Natural killer cell (primary cell): ENCODE measurements at places on chromosomes 1 and 21. TPM values are rescaled to one million over a fixed set of nuclear protein-coding genes. Genes with fewer than 3 reads are reported as not detected.

DNA sequence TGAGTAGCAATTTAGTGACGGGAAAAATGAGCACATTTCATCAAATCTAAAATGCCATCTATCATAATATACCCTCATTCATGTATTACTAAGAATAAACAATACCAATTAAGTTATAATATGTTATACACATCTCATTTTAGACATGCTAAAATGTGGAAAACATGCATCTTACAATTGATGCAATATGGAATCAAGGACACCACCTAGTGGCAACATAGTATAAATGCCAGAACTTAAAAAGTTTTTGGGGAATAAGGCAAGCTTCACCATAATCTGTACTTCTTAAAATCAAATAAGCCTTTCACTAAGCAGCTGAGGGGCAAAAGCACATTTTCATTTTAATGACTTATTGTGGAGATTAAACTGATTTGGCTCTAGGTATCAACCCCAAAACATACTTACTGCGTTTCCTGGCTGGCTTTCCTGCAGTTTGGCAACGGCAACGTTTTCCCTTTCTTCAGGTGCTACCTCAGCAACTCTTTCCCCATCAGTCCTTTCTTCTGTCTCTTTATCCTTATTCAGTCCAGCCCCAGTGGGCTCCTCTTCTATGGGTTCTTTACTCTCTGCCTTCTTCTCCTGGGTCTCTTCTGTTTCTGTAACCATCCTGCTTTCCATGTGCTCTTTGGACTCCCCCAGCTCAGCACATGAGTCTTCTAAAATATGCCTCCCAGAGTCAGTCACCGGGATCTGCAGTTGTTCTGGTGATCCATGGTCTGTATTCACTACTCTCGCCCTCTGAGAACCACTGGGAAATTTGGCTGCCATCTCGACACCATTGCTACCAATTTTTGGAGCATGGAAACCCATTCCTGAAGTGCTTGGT lies 11.4 kb downstream of the SDE2 start:
- DNase-seq, result no peak

DNA sequence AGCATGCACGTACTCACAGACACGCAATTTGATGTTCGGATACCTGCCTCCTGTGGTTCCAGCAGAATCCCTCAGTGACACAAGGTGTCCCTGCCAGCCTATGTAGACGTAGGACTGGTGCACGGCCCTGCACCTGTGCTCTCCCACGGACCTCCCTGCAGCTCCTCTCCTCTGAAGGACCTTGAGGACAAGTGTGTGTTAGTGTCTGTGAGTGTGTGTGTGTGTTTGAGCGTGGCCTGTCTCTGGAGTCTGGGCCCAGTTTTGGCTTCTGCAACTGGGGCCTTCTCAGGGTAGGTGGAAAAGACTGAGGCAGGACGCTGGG lies 22.5 kb upstream of the DMBX1 start:
- DNase-seq, result no peak

DNA sequence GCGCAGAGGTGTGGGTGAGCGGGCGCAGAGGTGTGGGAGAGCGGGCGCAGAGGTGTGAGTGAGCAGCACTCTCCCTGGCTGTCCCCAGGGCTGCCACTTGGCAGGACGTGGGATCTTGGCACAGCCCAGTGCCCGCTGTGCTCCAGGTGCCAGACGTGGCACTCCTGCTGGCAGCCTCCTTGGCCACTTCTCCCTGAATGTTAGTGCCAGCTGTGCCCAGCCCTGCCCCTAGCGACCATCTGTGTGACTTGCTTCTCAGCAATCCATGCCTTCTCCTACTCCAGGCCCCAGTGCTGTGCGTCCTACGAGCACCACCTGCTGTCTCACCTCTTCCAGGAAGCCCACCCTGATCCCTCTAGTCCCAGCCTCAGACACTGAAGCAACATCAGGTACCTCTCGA lies 30.5 kb downstream of the KRTAP10-1 start:
- DNase-seq, result peak; percentile 12

DNA sequence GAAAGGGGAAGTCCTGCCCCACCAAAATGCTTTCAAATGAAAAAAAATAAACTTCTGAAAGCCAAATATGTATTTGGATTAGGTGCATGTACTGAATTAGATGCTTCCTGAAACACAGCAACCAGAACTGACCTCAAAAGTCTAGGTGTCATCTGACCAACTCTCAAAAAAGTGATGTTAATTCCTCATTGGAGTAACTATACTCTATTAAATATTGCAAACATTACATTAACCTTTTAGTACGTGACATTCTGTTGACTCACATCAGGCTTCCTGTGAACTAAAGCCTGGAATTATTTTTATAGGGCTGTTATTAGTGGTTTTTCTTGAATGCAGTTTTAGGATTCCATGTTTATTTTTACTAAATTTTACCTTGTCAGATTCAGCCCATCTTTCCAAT lies 73.5 kb downstream of the ASTN1 start:
- DNase-seq, result no peak

GRCh38 chr1:51877434-51878307 lies 856 bp downstream of the NRDC start:
- no peak for DNase-seq

- DNase-seq, result no peak
Measured at GRCh38 chr1:246278371-246278770, 228.7 kb downstream of the SMYD3 start.

DNA sequence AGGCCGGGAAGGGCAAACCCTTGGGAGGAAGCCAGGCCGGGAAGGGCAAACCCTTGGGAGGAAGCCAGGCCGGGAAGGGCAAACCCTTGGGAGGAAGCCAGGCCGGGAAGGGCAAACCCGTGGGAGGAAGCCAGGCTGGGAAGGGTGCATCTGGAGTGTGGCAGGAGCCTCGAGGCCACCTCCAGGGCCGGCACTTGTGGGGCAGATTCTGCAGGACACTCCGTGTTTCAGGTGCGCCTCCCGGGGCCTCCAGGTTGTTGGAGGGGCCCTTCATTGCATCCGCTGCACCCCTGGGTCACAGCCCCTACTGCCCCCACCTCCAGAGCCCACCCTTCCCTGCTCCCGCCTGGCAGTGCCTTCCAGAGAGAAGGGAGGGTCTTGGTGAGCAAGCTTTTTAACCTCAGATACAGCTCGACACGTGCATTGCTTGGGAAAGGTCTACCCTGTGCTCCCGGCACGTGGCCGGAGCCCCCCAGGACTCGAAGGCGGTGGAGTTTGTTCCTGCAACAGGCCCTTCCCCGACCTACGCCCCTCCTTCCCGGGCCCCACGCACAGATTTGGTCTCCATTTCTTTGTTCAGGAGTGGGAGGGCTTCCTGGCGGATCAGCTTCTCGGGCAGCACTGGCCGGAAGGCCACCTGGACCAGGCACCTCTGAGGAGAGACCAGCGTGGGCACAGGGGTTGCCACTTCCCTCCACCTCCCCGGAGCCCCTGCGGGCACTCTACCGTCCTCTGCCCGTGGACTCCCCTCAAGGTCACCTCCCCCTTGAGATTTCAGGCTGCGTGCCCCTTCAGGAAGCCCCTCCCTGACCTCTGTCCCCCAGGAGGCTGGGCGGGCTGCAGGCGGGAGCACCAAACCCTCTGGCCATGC lies 9.4 kb upstream of the TMEM52 start:
- DNase-seq, result no peak

GRCh38 chr1:81310250-81310649 lies 490.5 kb upstream of the ADGRL2 start:
- no peak for DNase-seq

GRCh38 chr1:220732137-220732536 lies 16.0 kb upstream of the MTARC2 start:
- no peak for DNase-seq

DNA sequence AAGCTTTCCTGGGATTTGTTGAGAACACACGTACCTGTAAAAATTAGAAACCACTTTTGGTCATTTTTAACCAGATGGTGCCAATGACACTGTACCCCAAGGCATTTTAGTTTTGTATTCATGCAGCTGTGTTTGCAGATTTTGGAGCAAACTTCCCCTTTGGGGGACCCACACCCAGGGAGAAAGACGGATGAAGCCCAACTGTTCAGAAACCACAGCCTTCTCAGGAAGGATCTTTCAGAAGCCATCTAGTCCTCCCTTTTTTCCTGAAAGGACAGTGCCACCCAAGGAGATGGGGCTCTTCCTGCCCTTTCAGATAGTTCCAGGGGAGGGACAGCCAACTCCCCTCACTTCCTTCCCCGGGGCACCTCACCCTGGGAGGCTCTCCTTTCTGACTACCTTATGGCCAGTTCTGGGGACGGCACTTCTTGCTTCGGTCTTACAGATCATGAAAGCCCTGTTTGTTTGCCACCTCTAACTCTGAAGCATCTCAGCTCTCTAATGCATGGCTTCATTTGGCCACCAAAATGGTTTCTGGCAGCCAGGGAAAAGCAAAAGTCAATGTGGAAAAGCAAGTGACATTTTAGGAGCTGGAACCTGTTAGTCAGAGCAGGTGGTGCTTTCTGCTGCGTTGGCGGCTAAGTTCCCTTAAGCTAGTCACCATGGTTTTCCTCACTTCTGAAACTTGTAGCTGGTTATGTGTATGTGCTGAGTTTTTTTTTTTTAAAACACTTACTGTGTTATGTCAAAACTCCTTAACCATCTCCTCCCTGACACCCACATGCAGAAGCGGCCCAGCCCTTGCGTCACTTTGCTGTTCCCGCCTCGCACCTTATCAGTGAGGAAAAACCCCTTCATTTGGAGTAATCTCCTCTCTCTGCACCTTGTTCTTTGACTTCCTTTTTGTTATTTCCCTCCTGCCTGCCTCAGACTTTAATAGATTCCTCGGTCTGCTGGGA lies 10.1 kb downstream of the TMCC2 start:
- no peak for DNase-seq

GRCh38 chr1:221440658-221441057 lies 301.2 kb downstream of the DUSP10 start:
- no peak for DNase-seq

GRCh38 chr1:168410464-168410863 lies 129.8 kb downstream of the TBX19 start:
- DNase-seq, result peak; percentile 73

DNA sequence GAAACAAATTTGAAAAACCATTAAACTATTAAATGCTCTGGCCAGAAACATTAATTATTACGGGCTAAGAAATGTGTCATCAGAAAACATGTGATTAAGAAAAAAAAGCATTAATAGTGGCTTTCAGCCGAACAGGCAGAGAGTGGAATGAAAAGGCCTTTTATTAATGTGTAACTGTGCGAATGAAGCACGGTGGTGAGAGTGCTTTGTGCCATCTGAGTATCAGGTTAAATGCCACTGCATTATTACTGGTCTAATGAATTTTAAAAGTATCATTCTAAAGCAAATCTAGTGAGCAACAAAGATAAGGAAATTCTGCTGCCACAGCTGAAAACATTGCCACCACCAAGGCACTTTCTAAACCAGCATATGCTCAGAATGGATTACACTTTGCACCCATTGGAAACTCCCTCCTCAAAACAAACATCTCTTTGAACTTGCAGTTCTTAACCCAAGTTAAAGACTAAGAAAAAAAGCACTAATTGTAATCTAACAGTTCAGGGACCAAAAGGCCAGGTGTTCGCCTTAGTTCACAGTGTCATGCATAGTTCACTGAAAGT lies 30.0 kb upstream of the SSX2IP start:
- no peak for DNase-seq

- DNase-seq, result no peak
Measured at GRCh38 chr1:159941141-159941540, 4.3 kb downstream of the IGSF9 start.

DNA sequence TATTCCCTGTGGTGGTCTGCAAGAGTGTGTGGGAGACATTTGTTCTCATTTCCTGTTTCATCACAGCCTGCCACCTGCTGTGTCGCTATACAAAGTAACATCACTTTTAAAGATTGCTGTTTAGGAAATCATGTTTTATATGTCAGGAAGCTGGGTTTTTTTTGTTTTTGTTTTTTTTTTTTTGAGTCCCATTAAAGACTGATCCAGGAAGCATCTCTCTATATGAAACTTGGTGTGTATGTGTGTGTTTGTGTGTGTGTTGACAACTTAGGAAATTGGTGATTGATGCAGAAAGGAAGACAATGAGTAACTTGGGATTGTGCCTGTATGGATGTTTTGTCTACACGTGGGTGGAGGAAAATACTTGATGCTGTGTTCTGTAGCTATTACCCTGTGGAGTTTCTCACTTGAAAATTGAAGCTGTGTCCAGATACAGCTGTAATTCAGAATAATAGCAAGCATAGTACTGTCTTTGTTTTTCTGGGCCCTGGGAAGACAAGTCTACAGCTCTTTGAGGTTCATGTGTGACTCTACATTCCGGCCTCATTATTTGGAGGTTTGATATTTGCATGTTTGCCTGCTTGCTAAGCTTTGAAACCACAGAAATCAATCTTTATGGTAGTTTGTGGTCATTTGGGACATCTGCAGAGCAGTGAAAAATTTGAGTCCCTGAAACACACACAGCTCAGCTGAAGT lies 47.9 kb downstream of the LAMC1 start:
- no peak for DNase-seq

DNA sequence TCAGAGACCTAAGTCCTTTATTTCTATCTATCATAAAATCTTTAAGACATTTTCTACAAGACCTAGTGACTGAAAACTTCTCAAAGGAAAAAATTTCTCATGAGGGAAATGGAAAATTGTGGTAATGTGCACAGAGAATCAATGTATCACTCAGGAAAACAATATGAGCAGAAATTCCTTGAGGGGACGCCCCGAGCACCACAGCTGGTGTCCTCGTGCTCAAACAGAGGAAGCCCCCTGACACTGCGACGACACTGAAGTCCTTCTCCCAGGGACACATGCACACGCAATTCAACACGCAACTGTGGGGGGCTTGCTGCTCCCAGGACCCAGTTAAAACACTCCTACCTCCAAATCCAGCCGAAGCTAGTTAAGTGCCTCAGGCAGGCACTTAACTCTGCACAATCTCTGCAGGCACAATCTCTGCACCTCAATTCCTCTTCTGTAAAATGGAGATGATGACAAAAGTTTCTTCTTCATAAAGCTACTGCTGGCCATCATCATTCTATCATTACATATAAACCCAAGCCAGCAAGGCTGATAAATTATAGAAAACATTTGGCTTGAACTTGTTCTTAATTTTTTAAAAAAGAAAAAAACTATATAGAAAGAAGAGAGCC lies 16.0 kb downstream of the ZBTB17 start:
- no peak for DNase-seq

- DNase-seq, result no peak
Measured at GRCh38 chr1:33429332-33429731, 1.6 kb downstream of the PHC2 start.

The RGL1 gene
- total RNA-seq, result 0.16 TPM

The KIF17 gene
- not detected for total RNA-seq

The FCGR1A gene
- not detected for total RNA-seq

The JAM2 gene
- total RNA-seq, result not detected

The AADACL4 gene
- not detected for total RNA-seq
